ENCODE measurements at places on chromosomes 7 and 10.

DNA sequence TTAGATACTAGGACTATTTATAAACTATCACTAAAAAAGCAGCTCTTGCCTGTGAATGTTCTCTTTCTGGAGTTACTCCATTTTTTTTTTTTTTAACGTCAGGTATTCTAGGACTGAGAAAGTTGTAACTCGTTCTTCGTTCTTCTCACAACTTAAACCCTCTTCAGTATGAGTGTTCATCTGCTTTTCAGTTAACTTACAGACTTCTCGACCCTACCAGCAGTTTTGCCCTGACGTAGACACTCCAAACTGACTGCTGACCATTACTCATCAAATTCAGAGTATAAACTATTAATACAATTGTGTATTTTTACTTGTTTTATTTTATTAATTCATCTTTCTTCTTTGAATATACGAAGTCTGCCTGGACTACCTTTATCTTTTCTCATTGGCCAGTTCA, 353.1 kb downstream of the GPR37 start:
- no peak for DNase-seq

DNA sequence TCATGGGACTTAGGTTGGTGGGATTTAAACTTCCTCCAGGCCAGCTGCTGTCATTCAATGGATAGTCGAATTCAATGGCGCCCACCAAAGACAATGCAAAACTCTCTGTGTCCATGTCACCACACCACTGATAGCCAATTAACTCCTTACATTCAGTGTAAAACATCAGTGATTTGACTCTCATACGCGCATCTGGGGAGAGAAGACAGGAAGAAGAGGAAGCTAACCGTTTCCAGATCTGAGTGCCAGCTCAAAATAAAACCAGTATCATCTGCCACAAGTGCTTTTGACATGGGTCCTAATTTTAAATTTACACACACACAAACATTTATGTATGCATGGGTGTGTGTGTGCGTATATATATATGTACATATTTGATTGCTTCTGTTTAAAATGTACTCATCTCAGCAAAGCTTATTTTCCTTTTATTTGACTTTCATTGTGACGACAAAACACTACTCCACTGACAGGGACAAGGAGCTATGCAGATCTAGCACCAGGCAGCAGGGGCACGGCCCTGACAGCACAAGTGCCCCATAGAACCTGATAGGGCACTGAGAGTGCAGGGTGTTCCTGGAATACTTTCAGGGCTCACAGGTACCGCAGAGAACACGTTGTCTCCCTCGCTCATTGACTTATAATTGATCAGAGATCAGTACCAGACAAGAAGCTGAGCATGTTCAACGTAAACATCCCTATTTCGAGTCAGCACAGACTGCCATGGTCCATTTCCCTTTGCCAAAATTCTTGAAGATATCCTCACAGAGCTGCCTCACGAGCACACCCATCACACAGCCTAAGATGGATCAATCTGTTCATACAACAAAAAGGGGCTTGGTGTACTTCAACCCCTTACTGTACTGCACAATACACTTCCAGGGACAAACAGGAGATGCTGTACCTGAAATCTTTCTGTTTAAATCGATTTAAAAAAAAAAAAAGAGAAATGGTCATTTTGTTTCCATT, 176.1 kb downstream of the COBL start:
- DNase-seq = no peak

- no peak for DNase-seq
Observed at GRCh38 chr7:78224923-78225322, 426.4 kb downstream of the PHTF2 start.

- no peak for DNase-seq
Observed at GRCh38 chr10:605632-606325, 83.7 kb downstream of the DIP2C start.

- DNase-seq = no peak
Observed at GRCh38 chr7:51198654-51199053, 118.0 kb downstream of the COBL start.

DNA sequence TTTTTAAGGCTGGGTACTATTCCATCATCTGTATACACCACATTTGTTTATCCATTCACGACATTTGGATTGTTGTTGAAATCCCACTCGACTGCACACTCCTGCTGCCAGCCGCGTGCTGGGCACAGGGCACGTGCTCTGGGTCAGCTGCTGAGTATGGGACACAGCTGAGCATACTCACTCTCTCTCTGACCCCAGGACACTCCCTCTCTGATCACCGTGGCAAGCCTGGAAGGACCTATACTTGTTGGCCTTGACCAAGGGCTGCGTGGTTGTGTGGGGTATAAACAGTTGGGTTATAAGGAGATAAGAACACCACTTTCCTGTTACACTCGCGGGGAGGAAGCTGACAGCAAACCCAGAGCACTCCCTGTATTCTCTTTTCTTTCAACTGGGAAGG, 153.0 kb upstream of the RHEB start:
- no peak for DNase-seq

- no peak for DNase-seq
Observed at GRCh38 chr7:69992938-69993337, 394.7 kb downstream of the AUTS2 start.

GRCh38 chr7:108094933-108095710, 35.0 kb downstream of the LAMB4 start:
- no peak for DNase-seq

GRCh38 chr7:74164985-74165456, 9.1 kb upstream of the EIF4H start:
- no peak for DNase-seq

DNA sequence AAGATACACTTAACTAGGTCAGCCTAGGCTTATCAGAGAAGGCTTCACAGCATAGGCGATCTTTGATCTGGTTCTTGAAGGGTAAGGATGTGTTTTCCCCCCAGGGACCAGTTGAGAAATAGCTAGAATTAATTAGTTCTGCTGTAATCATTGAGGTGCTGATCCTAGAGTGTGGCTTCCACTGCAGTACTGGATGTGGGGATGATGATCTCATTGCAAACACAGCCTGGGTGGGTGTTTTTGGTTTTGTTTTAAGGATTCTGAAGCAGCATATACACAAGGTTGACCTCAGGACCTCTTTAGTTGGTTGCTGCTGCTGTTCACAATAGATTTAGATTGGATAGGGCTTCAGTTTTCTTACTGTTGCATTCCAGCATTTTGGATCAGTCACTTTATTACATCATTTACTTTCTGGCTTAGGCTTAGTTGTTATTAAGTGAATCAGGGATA, 159.7 kb downstream of the AUTS2 start:
- DNase-seq = no peak

DNA sequence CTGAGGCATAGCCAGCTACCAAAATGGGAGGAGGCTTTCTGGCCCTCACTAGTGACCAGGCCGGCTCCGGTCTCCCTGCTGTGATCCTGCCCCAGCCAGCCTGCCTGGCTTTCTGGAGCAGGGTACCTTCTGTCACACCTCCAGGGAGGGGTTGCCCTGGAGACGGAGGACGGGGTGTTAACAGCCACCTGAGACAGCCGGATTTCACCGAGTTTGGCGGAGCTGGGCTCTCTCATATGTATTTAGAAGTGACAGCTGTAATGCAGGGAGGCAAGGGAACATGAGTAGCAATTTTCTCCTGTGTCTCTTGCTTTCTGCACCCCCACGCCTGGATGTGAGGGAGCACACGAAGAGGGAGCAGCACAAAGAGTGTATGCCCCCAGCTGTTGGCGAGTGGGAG, 473.3 kb downstream of the PLXNA4 start:
- no peak for DNase-seq

GRCh38 chr10:48935577-48935976, 4.1 kb downstream of the LRRC18 start:
- no peak for DNase-seq

DNA sequence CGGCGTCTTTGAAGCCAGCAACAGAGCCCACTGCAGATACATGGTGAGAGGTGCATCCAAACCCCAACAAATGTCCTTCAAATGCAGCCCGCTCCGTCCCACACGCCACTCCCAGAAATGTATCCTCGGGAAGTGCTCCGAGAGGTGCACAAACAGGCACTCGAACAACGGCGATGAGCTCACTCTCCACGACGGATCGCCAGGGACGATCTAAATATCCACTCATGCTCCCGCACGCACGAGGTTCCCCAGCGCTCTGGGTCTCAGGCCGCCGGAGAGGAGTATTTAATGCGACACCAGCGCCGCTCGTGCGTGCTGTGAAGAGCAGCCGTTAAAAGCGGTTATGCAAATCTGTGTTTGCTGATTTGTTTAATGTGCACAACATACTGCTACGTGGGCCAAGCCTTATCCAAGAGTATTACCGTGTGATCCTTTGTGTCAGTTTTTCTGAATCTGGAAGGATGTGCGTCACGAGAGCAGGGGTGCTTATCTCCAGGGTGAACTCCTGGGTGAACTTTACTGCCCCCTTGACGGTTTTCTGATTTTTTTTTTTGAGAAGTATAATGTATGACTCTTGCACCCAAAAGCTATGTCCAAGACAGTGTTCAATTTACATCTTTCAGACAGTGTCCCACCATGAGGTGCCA, 48.5 kb upstream of the PPP2R2D start:
- no peak for DNase-seq

DNA sequence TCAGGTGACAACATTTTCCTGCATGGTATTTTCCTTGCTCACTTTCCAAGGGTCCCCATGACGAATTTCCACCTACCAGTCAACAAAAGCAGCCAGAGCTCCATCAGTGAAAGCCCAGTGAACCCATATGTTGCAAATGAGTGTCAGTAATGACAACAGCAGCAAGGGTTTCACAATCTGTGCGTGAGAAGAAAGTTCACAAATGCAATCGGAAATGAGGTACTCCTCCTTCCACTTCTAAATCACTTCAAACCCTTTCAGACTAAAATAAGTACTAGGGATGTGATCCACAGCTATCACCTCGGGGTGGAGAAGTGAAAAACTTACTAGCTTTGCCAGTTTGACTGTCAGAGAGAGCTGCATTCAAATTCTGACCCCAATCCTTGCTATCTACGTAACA, 55.6 kb upstream of the BET1 start:
- DNase-seq = no peak

DNA sequence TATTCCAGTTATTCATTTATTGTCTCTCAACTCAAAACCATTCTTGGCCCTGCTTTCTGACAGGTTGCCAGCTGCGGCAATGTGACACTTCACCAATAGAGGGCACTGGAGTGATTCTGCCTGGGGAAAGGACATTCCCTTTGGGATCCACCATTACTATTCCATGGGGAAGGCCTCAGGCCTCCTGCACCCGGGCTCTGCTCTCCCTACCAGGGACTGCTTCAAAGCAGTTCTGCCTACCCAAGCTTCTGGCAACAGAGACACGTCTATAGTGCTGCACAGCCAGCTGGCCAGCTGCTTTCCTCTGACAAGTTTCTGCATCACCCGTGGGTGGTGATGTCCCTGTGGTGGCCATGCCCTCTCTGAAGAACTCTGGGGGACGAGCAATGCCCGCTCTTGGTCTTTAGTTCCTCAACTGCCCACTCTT, 163.8 kb downstream of the ELMO1 start:
- peak; percentile 22 for DNase-seq

- DNase-seq = no peak
Observed at GRCh38 chr7:130985361-130985760, 251.4 kb upstream of the KLF14 start.

DNA sequence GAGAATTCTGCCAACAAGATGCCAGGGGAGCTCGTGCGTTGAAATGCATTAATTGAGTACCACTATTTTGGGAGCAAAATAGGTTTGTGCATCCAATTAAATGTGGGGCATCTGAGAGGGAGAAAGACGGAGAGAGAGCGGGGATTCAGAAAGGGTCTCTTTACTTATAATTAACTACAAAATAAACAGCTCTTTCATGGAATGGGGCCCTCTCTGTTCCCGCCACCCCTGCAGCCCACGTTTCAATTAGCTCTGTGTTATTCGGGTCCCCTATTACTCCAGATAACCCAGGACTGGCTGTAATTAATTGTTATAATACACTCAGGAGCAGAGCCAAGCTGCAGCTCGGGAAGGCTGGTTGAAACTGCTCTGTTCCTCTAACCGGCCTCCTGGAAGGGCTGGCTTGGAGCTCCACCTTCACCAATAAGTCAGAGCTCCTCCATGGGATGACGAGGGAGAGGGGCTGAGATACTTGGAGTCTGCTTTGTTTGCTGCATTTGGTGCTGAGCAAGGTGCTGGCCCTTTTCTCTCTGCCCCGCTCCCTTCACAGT, 67.8 kb downstream of the CARD11 start:
- no peak for DNase-seq

- DNase-seq = no peak
Observed at GRCh38 chr10:132519382-132520176, 18.0 kb upstream of the INPP5A start.

GRCh38 chr10:76115131-76115470, 683.7 kb downstream of the LRMDA start:
- DNase-seq = no peak

- DNase-seq = no peak
Observed at GRCh38 chr10:78890506-78890905, 178.3 kb upstream of the ZMIZ1 start.

- no peak for DNase-seq
Observed at GRCh38 chr10:87847550-87847949, 15.8 kb downstream of the KLLN start.

GRCh38 chr7:130369110-130369711, 11.1 kb upstream of the CPA1 start:
- DNase-seq = no peak

- DNase-seq = no peak
Observed at GRCh38 chr7:46864716-46865115, 717.2 kb downstream of the TNS3 start.

- no peak for DNase-seq
Observed at GRCh38 chr7:41685684-41686083, 17.2 kb downstream of the INHBA start.

DNA sequence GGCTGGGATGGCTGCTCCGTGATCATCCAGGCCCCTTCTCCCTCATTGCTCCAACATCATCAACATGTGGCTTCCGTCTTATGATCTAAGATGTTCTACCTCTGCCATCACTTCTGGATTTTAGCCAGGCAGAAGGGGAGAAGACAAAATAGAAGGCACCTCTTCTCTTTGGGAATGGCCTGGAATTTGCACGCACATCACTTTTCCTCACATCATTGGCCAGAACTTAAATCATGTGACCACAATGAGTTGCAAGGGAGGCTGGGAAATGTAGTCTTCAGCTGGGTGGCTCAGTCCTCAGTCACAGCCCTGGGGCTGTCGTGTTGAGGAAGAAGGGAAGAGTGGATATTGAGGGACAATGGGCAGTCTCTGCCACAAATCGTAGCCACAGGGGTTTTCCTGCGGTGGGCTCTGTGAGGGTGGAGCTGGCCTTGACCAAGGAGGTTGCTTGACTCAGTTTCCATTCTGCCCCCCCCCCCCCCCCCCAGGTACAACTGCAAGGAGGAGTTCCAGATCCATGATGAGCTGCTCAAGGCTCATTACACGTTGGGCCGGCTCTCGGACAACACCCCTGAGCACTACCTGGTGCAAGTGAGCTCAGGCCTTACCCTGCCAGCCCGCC, 50.3 kb downstream of the PALD1 start:
- DNase-seq = no peak

Data from GOT3 (cell line).